ENCODE measurements at places on chromosomes 12 and 14.

DNA sequence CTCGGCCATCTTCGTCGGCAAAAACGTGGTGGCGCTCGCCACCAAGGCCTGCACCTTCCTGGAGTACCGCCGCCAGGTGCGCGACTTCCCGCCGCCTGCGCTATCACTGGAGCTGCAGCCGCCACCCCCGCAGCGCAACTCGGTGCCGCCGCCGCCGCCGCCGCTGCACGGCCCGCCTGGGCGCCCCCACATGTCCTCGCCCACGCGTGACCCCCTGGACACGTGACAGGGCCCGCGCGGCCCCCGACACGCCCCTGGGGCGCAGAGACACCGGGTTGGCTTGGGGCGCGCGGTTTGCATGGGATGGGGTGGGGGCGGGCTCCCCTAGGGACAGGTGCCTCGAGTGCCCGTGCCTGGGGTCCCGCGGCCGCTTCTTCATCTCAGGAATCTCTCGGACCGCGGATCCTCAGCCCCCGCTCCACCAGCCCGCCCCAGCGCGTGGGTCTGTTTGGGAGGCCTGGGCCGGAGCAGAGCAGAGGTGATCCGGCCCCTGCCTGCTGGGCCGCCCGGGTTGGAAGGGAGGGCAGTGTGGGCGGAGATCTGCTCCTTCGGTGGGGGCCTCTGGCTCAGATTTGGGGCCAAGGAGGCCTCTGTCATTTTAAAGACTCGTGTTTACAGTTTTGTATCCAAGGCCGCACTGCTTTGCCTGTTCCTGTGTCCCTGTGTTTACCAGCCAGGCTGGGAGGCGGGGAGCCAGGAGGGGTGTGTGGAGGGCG lies 3.3 kb downstream of the TMEM121 start:
- DNase-seq, result no peak

GRCh38 chr12:101746661-101747060 lies 7.4 kb upstream of the SYCP3 start:
- no peak for DNase-seq

- no peak for DNase-seq
These were observed 100.7 kb downstream of the DUSP6 start for GRCh38 chr12:89251342-89252271.

- no peak for DNase-seq
These were observed 22.3 kb upstream of the P2RX7 start for GRCh38 chr12:121110211-121110940.

- no peak for DNase-seq
These were observed 26.6 kb downstream of the TRAFD1 start for GRCh38 chr12:112151766-112152541.

GRCh38 chr12:70960484-70960883 lies 39.9 kb upstream of the PTPRR start:
- DNase-seq, result no peak

All from NCI-H1436 treated with DMSO at 0.1 percent for 48 hours (cell line).